ENCODE measurements at places on chromosomes 7 and 10.

DNA sequence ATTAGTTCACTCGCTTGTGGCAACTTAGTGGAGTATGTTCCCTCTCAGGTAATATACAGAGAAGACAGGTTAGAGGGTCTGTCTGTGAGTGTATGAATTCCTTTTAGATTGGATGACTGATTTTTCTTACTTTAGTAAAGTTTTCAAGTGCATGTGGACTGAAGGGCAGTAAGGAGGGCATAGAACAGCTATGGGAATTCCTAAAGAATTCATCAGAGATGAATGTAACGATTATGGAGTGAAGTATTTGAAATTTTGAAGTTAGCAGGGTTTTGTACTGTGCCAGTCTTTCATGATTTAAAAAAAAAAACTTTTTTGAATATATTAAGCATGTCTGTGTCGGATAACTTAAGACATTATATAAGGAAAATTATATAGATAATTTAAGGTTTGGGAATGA, 15.5 kb downstream of the MAPK8 start:
- no peak for DNase-seq

GRCh38 chr10:118977022-118977599, 52.4 kb upstream of the NANOS1 start:
- no peak for DNase-seq

DNA sequence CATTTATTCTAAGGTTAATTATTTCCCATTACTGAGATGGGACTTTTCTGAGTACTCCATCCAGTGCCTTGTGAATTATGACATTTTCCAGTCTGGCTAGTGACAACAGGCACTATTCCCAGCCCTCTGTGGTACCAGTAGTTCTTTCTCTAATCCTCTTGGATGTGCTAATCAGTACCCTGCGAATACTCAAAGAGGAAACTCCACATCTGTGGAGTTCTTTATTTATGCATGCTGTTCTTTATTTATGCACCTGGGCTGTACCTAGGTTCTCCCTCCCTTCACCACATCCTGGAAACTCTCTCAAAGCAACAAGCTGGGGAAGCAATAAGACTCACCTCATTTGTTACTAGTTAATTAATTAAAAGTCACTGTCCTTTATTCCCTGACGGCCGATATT, 83.5 kb downstream of the TSPAN12 start:
- DNase-seq, result peak; percentile 12

GRCh38 chr7:92840316-92840715, 3.9 kb upstream of the CDK6 start:
- no peak for DNase-seq

GRCh38 chr7:24591152-24591551, 17.9 kb downstream of the PALS2 start:
- DNase-seq, result no peak

- DNase-seq, result no peak
Measured at GRCh38 chr10:13809427-13809826, 222.7 kb downstream of the PRPF18 start.

GRCh38 chr10:93573051-93573909, 6.8 kb downstream of the FFAR4 start:
- DNase-seq, result no peak

DNA sequence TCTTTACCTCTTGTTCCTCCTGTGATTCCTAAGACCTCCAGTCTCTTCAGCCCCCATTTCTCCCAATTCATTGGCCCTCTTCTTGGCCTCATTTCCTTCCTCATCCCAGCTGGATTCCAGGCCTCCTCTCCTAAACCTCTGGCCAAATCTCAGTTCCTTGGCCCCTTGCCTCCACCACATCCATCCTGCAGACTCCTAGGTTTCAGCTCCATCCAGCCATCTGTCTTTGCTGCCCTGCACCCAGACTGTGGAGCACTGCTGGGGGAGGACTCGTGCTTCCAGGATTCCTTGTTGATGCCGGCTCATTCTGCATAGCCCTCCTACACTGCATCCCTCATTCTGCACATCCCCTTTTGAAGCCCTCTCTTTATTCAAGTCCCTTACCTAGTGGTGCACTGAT, 6.7 kb downstream of the PLAC9 start:
- DNase-seq, result no peak

GRCh38 chr7:13742811-13743210, 246.7 kb downstream of the ETV1 start:
- peak; percentile 85 for DNase-seq

- DNase-seq, result no peak
Measured at GRCh38 chr10:131731780-131732630, 168.8 kb upstream of the PPP2R2D start.

DNA sequence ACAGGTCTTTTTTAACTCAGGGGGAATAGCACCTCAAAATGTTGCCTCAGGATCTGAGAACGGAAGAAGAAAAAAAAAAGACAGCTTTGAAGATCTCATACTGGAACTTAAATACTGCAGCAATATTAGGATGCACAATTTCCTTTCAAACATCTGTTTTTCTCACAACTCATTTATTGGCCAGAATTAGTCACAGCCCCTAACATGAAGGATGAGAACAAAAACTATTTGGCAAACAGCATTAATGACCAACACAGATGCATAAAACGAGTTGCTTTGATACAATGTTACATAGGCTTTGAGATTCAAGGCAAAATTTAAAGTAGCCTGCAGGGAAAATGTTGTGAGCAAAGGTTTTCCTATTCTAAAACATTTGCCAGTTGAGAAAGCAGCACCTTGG, 36.5 kb downstream of the JMJD1C start:
- DNase-seq, result no peak

DNA sequence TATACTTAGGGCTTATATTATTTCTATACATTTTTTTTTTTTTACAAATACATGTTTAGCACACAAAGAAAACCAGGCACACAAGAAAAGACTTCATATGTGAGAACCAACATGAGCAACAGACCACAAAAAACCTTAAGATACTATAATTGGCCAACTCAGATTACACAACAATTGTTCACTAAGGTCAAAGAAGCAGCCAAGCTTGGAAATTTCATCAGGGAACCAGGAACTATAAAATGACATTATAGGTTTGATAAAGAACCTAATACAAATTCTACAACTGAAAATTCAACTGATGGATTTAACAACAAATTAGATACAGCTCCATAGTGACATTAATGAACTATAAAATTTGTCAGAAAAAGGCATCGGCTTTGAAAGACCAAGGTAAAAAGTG, 4.4 kb upstream of the LUC7L2 start:
- no peak for DNase-seq

- no peak for DNase-seq
Measured at GRCh38 chr7:134419875-134420274, 39.0 kb downstream of the AKR1B1 start.

- DNase-seq, result no peak
Measured at GRCh38 chr7:1095621-1096155, 7.8 kb downstream of the GPER1 start.

- DNase-seq, result no peak
Measured at GRCh38 chr10:25047591-25048301, 31.3 kb downstream of the THNSL1 start.

DNA sequence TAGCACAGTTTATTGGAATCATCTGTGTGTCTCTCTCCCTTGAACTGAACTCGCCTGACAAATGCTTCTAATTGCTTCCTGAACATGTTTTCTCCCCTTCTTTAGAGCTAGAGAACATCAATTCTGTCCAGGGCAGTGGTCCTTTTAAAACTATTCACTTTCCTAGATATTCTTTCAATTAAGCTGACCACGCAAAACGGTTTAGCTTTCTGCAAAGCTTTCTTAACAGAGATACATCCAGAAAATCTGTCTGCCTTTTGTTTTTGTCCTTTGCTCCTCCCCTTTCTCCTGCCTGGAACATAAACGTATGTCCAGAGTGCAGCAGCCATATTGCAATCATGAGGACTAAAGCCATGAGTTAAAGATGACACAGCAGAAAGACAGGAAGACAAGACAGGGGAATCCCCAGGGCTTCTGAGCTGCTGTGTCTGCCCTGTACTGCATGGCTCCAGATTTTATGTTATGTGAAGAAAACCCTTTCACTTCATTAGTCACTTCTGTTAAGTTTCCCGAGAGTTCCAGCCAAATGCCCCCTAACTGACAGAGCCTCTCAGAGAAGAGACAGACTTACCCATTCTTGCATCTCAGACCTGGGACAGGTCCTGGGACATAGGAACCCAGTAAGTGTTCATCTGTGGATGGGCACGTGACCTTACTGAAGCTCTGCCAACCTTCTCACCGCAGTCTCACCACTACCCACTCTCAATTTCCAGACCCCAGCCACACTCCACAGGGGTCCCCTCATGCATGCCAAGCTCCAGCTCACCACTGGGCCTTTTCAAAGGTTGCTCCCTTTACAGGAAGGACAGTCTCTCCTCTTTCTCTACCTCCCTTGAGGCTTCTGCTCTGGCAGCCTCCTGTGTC, 35.0 kb upstream of the CPXM2 start:
- no peak for DNase-seq

- DNase-seq, result no peak
Measured at GRCh38 chr10:31753681-31754080, 174.9 kb downstream of the ARHGAP12 start.

DNA sequence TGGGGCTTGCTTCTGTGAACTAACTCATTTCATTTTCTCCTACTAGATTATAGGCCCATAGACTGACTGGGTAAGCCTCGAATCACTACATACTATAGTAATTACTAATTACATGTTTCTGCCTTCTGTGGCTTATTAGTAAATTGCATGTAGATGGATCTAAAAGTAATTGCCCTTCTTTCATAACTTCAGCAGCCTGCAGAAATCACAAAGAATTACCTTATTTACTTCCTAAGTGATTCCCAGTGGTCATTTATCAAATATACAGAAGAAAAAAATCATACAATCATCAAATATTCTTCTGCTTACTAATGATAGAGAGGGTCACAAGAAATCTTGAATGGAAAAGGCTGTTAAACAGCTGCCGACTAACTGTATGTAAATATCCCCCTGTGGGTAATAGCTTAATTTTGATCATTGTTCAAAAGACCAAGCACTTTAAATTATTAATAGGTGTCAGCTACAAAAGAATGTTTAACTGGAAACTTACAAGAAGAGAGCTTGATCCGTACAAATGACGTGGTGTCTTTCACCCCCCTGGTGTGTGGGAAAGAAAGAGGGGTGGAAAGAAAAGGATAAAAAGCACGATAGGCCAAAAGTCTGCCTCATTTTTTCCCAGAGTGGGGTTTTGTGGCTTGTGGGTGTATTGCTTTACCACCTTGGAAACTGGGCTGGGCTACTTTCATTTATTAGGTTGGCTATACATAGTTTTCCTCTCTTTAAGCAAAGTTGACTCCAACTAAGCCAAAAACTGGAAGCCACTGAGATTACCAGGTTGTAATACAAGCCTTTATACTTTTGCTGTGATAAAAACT, 361.8 kb upstream of the ZMIZ1 start:
- no peak for DNase-seq

DNA sequence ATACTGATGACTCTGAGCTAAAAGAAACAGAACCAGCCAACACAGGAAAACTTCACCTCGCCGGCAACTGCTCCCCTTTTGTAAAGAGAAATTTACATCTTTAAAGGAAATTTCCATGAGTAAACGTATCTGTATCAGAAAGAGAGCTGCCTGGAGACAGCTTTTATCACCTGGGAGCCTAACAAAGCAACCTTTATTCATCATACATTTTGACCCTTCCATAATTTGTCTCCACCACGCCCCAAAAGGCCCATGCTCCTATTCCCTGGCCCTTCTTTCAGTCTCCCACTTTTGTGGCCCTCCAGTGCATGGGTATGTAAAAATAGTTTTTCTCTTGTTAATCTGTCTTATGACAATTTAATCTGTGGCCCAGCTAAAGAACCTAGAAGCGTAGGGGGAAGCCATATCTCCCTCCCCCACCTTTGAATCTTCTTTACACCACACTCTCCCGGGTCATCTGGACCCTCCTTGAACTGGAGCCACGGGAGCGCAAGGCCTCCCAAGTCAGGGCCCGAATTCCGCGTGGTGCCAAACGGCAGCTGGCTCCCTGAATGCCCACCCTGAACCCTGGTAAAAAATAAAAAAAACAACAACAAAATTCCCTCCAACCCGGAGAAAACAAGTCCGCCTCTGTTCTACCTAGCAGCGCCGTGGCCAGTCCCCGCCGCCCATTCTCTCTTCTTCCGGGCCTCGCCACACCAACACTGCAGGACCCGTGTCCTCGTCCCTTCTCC, 15.4 kb upstream of the FKBP9 start:
- no peak for DNase-seq

GRCh38 chr10:49649294-49649693, 30.2 kb upstream of the C10orf53 start:
- DNase-seq, result no peak

GRCh38 chr7:44564606-44565005, 9.1 kb downstream of the DDX56 start:
- no peak for DNase-seq

- no peak for DNase-seq
Measured at GRCh38 chr10:98417481-98417959, 2.5 kb upstream of the PYROXD2 start.

GRCh38 chr7:37684927-37685326, 1.4 kb downstream of the GPR141 start:
- DNase-seq, result no peak

- DNase-seq, result no peak
Measured at GRCh38 chr10:121683816-121684215, 85.6 kb upstream of the FGFR2 start.

DNA sequence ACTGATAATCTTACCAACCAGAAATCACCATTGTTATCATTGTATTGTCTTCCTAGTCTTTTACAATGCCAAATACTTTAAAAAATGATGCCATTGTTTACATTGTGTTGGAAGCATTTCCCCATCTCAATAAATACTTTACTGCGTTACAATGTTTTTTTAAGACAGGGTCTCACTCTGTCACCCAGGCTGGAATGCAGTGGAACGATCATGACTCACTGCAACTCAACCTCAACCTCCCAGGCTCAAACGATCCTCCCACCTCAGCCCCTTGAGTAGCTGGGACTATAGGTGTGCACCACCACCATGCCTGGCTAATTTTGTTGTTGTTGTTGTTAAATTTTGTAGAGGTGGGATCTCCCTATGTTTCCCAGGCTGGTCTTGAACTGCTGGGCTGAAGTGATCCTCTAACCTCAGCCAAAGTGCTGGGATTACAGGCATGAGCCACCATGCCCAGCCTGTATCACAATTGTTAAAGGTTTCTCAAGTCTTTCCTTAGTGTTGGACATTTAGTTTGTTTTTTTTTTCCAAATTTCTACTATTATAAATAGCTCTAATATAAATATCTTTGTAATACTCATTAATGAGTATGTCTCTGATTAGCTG, 13.5 kb downstream of the LRMDA start:
- no peak for DNase-seq

DNA sequence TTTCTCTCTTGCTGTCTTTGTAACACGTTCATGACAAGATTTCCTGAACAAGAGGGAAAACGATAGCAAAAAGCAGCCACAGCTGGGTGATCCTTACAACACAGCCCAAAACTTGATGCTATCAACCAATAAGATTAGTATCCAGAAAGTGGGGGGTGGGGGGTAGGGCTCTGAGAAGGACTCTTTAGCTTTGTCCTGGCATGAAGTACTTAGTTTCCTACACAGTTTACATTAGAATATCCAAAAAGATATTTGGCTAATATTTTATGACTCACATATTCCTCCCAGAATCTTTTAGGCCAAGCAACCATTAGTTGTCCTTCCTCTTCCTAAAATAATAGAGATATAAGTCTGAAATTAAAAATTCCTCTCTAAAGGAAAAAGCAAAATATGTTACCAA, 22.9 kb upstream of the LRRC17 start:
- DNase-seq, result no peak

All from NCI-H2081 (cell line).